Activated T-cell treated with anti-CD3 and anti-CD28 coated beads, Interleukin-2, amount 50 U/mL, for 24 hours (primary cell): ENCODE measurements at places on chromosomes 7 and 10.

DNA sequence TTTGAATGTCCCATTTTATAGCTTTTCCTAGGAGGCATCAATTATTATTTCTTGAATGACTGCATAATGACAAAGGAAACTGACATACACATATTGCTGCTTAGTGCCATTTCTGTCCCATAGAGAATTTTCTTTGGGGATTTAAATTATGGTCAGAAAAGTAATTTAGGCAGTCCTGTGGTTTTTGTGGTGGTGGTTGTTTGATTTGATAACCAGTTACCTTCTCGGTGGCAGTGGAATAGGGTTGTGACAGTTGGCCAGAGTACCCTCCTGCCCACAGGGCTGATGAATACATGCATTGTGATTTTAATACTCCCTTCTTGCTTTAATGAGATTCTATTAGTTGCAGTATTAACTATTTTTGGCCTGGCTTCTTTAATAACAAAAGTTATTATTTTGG is 6.6 kb upstream of the SGCE start:
- no peak for DNase-seq
- no peak overlapping the region for H3K4me3 ChIP-seq
- peaks cover 2% of the 10 kb centered on the region for H3K27me3 ChIP-seq
- no peak overlapping the region for H3K27ac ChIP-seq
- no peaks in the 10 kb centered on the region for H3K36me3 ChIP-seq

- H3K4me3 ChIP-seq = no peak overlapping the region
- H3K27me3 ChIP-seq = no peaks in the 10 kb centered on the region
- H3K4me1 ChIP-seq = no peaks in the 10 kb centered on the region
Observed at GRCh38 chr7:108203537-108203936, 73.4 kb upstream of the LAMB4 start.

GRCh38 chr7:98774884-98775283 is 94.9 kb downstream of the TMEM130 start:
- no peak overlapping the region for H3K27ac ChIP-seq
- no peak overlapping the region for H3K4me3 ChIP-seq
- DNase-seq = no peak
- peaks cover 19% of the 10 kb centered on the region for H3K27me3 ChIP-seq
- peaks cover 3% of the 10 kb centered on the region for H3K4me1 ChIP-seq

- no peaks in the 10 kb centered on the region for H3K36me3 ChIP-seq
- no peak overlapping the region for H3K27ac ChIP-seq
- H3K27me3 ChIP-seq = no peaks in the 10 kb centered on the region
Observed at GRCh38 chr7:91566402-91566732, 302.1 kb downstream of the FZD1 start.
